ENCODE measurements at places on chromosomes 16 and 17.

GRCh38 chr17:82882715-82883418 lies 43.0 kb upstream of the ZNF750 start:
- peak; percentile 27 for DNase-seq

GRCh38 chr16:55476625-55477533 lies 2.1 kb upstream of the MMP2 start:
- no peak for DNase-seq

GRCh38 chr16:35788381-35788780 lies 2329.0 kb downstream of the TP53TG3F start:
- no peak for DNase-seq

GRCh38 chr17:38703742-38704605 lies 1.1 kb upstream of the MLLT6 start:
- peak; percentile 61 for DNase-seq

DNA sequence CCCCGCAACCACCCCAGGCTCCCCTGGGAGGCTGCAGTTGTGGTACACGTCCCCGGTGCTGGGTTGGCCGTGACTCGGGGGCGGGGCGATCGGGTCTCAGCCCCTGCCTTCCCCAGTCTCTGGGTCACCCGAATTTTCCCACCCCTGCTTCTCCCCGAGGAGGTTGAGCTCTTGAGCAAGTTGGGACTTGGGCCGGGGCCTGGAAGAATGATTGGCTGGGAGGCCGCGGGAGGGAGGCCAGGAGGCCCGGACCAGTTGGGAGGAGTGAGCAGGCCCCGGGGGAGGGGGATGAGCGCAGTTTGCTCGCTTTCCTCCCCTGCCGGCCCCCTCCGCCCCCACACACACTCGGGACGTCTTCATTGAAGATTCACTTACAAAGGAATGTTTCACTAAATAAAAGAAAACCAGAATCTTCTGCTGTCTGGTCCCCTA lies 4.5 kb upstream of the HEXIM1 start:
- no peak for DNase-seq

DNA sequence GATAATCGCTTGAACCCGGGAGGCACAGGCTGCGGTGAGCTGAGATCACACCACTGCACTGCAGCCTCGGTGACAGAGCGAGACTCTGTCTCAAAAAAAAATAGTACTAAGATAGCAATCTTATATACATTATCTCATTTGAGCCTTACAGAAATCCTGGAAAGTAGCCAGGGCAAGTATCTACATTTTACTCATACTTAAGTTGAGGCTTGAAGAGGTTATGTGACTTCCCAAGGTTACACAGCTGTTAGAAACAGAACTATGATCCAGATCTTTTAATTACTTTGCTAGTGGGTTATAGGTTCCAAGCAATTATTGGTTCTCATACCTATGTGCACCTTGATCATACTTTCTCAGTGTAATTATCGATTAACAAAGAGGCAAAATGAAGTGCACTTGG lies 15.4 kb downstream of the C17orf78 start:
- DNase-seq = no peak

Data from inflammatory macrophage treated with lipopolysaccharide for 4 hours (primary cell).